ENCODE measurements at places on chromosomes 2 and 18.

DNA sequence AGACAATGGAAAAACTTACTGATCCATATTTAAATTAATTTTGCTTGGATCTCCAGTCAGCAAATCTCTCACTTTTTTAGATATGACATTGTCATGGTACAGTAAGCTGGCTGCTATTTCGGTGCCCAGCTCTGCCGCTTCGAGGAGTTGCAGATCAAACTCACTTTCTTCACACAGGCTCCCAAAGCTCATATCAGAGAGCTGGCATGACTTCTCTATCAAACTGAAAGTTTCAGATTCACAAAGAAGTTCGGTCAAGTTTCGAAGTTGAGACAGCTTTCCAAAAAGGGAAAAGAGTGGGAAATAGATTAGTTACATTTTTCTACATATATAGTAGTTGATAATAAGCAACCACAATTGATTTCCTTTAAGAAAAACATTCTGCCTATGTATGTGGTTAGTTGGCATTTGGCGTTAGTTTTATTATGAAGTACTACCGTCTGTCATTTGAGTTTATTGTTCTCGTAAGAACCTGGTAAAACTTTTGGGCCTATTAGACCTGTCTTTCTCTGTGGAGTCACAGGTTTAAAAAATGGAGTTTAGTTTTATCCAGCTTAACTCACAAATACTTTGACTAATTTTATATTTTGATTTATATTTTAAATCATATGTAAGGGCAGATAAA lies 118.8 kb downstream of the ABCA12 start:
- DNase-seq = no peak

DNA sequence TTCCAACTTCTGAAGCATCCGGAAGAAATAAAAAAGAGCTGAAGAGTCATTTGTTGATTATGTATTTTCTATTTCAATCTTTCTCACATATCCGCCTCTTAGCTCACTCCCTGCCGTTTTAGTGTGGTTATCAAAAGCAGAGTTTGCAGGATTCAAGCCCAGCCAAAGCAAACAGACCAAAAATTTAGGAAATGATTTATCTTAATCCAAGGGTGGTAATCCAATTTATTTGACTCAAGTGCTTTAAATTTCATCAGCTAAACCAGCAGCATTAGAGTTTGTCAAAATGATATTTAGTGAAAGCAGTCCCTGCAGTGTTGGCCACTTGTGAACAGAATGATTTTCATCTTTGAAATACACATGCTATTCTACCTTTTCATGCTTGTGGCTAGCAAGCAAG lies 129.3 kb upstream of the CCDC68 start:
- no peak for DNase-seq

DNA sequence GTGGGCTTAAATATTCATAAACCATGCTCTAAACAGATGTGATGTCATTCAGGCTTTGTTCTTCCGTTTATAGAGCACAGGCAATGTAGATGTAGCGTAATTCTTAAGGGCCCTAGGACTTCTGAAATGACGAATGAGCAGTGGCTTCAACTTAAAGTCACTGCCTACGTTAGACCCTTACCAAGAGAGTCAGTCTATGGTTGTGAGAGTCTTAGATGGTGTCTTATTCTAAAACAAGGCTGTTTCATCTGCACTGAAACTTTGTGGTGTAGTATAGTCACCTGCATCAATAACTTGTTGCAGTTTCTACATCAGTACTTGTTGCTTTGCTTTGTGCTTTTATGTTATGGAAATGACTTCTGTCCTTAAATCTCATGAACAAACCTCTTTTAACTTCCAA lies 56.0 kb downstream of the PIK3C3 start:
- no peak for DNase-seq

GRCh38 chr2:207166039-207166348 lies 246 bp upstream of the KLF7 start:
- DNase-seq = peak; percentile 91

GRCh38 chr2:226304308-226304707 lies 495.3 kb downstream of the IRS1 start:
- DNase-seq = no peak

DNA sequence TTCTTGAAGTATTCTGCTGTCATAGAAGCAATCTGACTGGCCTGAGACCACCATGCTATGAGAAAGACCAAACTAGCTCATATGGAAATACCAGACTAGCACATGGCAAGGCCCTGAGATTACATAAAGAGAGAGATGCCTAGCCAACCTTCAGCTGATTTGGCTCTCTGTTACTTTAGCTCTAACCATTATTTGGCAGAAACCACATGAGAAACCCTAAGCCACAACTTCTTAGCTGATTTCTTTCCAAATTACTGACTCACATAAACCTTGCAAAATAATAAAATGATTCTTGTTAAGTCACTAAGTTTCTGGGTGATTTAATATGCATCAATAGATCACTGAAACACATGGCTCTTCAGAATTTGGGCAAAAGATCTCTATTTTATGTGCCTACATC lies 295.0 kb upstream of the ZNF521 start:
- DNase-seq = no peak

DNA sequence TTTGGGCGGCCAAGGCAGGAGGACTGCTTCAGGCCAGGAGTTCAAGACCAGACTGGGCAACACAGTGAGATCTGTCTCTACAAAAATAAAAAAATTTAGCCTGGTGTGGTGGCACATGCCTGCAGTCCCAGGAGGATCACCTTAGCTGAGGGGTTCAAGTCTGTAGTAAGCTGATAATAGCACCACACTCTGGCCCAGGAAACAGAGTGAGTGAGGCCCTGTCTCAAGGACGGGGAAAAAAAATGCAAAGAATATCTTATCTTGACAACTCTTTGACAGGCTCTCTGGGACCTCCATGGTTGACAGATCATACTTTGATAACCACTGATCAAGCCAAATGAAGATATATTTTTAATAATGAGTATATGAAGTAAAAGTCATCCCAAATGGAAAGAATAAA lies 22.7 kb downstream of the USP34 start:
- no peak for DNase-seq

- no peak for DNase-seq
These were observed 8.7 kb upstream of the MTERF4 start for GRCh38 chr2:241110607-241111439.

DNA sequence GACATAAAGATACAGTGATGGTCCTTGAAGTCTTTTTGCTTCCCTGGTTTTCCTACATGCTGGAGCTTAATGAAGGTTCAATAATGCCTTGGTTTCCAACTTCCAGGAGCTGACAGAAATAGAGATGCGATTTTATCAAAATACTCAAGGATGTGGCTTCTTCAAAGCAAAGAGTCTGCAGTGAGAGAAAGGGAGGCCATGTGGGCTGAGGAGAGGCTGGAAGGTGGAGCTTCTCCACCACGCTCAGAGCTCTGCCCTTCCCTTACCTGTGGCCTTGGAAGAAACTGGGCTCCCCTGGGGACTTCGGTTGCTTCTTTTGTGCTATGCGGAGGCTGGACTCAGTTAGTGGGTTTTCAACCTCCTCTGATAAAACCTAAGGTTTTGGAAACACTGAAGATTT lies 175.0 kb upstream of the APCDD1 start:
- DNase-seq = no peak

Measured in activated CD4-positive, alpha-beta T cell treated with anti-CD3 and anti-CD28 coated beads for 24 hours (primary cell).